NCI-H1417 (cell line): ENCODE measurements at places on chromosomes 2 and 18.

DNA sequence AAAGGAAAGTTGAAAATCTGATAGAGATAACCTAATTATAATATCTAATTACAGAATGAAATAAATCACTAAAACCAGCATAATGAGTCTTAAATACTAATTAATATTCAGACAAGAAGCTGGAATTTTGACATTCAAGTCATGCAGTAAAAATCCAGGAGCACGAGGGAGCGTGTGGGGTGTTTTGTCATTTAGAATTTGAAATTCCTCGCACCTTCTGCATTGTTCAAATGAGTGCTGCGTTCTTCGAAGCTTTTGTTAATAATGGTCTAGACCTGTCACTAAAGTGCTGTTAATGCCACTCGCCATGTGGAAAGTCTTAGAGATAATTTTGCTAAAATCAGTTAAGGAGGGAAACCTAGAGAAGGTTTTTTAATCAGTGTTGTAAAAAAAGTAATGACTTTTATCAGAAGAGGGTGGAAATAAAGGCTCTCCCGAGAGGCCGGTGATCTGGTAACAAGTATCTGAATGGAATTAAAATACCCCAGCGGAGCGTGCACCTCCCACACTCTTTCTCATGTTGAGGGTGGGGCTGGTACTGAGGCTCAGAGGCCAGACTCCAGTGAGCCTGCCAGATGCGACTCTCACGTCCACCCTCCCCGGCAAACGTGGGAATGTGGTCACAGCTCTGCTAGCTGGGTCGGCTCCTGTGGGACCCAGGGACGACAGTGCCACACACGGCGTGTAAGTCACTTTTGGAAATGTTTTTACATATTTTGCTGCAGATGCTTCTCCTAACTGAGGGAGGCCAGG is 69.4 kb upstream of the MYT1L start:
- no peak for DNase-seq

DNA sequence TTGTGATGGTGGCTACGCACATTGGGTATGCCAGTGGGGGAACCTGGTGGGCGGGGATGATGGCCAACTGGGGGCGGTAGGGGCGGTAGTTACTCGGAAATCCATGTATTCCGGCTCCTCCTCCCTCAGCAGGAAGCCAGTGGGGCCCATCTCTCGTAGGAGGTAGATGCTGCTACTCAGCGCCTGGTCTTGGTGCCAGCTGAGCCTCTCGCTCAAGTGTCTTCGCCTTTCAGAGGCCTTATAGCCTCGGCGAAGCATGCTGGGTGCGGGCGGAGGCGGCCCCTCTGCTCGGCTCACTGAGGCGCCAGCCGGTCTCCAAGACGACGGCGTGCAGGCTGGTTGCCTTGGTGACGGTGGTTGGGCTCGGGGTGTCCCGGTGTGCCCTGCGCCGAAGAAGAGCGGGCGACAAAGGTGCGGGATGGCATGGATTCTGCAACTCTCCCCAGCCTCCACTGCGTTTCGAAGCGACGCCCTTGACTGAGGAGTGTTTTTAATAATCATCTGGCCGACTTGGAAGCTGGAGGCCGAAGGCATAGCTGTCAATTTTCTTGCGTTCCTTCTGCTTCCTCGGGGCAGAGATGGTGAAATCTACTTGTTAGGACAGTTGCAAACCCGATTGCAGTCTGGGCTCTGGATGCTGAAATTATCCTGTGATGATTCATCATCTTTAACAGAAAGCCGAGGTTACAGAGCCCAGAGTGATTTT is at the start of gene ZSWIM2:
Gene ZSWIM2 (minus strand): TSS at position 298 of the 706 bp plus-strand sequence. CDS start 40 bp downstream, at position 258.
- peak; percentile 87 for DNase-seq

- peak; percentile 72 for DNase-seq
Observed at GRCh38 chr18:72692595-72692994, 148.5 kb upstream of the CBLN2 start.

- no peak for DNase-seq
Observed at GRCh38 chr2:241817126-241817820, 8.3 kb downstream of the NEU4 start.

DNA sequence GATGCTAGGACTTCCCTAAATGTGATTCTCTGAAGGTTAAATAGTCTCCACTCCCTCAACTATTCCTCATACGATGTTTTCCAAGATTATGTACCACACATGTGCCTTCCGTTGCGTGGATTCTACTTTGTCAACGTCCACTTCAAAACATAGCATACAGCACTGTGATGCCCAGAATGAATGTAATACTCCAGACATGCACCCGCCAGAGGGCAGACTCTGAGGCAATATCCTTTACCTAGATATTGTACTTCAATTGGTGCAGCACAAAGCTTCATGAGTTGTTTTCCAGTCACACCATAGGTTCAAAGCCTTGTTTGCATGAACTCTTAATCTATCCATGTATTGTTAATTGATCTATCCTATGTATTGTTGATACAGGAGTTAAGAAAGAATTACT is 201.0 kb upstream of the NABP1 start:
- no peak for DNase-seq
